ENCODE measurements at places on chromosomes 7 and 10. TPM values are rescaled to one million over a fixed set of nuclear protein-coding genes. Genes with fewer than 3 reads are reported as not detected.

DNA sequence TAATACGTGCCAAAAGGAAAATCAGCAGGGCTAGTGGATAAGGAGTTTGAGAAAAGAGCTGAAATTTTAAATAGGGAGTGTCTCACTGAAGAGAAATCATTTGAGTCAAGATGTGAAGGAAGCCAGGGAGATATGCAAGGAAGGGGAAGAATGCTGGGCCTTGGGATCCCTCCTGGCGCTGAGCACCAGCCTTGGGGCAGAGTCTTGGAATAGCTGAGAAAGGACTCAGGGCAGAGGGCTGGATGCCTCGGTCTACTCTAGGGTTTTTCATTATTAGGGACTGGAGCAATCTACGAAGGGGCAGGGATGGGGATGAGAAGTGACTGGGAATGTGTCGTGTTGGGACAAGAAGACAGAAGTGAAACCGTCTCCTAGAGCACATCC is 484 bp downstream of the ZWINT start:
- H3K27ac ChIP-seq: peak overlapping the region; percentile 91
- peak overlapping the region; percentile 96 for H3K4me3 ChIP-seq
- peaks cover 45% of the 10 kb centered on the region for H3K36me3 ChIP-seq
- H3K27me3 ChIP-seq: no peaks in the 10 kb centered on the region
- DNase-seq: no peak

GRCh38 chr10:110324805-110325280 is 20.1 kb upstream of the SMNDC1 start:
- peak overlapping the region; percentile 84 for H3K27ac ChIP-seq
- H3K4me1 ChIP-seq: peaks cover 37% of the 10 kb centered on the region
- no peaks in the 10 kb centered on the region for H3K36me3 ChIP-seq

DNA sequence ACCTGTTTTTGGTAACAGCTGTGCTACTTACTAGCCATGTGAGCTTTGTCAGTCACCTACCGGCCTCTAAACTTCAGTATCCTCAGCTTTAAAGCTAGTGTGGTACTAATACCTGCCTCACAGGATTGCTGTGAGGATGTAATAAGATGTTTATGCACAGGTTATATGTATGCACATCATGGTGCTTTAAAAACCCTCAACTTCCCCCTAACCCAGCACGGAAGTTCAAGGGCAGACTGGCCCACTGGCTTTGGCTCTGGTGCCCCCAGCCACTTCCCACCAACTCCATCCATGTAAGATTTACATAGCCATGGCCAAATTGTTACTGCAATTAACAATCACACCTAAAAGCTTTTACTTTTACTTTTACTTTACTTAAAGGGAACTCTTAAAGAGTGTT is 676.0 kb upstream of the GALNT17 start:
- DNase-seq: no peak
- H3K4me3 ChIP-seq: no peak overlapping the region
- no peak overlapping the region for H3K27ac ChIP-seq
- peaks cover 16% of the 10 kb centered on the region for H3K4me1 ChIP-seq
- no peaks in the 10 kb centered on the region for H3K27me3 ChIP-seq

DNA sequence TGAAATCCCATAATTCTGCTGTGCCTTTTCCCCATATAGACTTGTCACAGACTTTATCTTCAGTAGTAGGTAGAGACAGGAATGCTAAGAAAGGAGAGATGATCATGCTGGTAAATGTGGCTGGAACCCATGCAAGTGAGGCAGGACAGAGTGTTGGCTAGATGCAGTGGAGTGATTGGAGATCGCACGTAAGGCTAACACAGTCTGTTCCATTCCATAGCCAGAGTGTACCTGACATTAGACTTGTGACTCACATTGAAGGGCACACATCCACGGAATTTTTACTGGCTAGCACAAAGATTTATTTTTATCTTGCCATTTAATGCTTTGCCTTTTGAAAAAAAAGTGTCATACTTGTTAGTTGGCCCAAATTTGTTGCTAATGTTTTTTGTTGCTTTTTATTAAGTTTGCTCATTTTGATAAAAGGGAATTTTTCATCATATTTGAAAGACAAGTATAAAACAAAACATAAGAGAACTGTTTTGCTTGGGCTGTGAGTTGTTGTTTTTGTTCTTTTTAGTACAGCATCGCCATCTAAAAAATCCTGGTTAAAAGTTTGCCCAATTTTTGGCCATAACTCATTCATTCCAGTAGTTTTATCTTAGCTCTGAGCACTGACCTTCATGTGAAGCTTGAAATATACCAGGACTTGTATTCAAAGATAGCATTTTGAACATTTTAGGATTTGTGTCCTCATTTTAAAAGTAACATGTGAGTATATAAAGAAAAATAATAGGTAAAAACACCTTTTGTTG is 81.0 kb downstream of the CPED1 start:
- no peaks in the 10 kb centered on the region for H3K4me1 ChIP-seq
- H3K27ac ChIP-seq: no peak overlapping the region
- peaks cover 2% of the 10 kb centered on the region for H3K27me3 ChIP-seq
- DNase-seq: no peak
- H3K4me3 ChIP-seq: no peak overlapping the region

RADIL gene
- total RNA-seq: 0.55 TPM

- no peak overlapping the region for H3K27ac ChIP-seq
- no peak overlapping the region for H3K4me3 ChIP-seq
- DNase-seq: no peak
- H3K4me1 ChIP-seq: no peaks in the 10 kb centered on the region
Observed at GRCh38 chr10:125444790-125445189, 238.2 kb downstream of the TEX36 start.

GRCh38 chr7:1885465-1886226 is 215.6 kb downstream of the ELFN1 start:
- no peak for DNase-seq
- no peaks in the 10 kb centered on the region for H3K27me3 ChIP-seq
- H3K4me1 ChIP-seq: peaks cover 20% of the 10 kb centered on the region
- no peak overlapping the region for H3K4me3 ChIP-seq
- no peak overlapping the region for H3K27ac ChIP-seq
- H3K36me3 ChIP-seq: peaks cover 17% of the 10 kb centered on the region

DNA sequence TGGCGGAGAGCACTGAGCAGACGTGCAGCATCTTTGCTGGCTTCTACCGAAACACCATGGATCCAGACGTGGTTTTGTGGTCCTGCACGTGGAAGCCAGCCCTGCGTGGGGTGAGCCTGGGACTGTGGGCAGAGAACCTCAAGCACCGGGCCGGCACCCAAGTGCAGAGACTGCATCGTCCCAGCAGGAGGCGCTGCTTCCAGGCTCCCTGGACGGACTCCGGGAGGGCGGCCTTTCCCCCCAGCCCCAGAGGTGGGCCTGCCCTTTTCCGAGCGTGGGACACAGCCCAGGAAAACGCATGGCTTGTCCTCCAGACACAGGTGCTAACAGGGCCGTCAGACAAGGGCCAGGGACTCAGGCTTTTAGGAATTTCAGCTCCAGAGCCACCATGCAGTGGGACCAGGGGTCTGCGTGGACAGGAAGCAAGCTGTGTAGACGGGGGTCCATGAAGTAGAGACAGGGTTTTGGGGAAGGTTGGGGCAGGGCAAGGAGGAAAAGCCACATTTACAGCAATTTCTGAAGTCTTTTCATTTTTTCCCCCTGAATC is 303.9 kb downstream of the WDR37 start:
- no peak overlapping the region for H3K27ac ChIP-seq
- no peak for DNase-seq
- H3K4me1 ChIP-seq: peaks cover 13% of the 10 kb centered on the region

DNA sequence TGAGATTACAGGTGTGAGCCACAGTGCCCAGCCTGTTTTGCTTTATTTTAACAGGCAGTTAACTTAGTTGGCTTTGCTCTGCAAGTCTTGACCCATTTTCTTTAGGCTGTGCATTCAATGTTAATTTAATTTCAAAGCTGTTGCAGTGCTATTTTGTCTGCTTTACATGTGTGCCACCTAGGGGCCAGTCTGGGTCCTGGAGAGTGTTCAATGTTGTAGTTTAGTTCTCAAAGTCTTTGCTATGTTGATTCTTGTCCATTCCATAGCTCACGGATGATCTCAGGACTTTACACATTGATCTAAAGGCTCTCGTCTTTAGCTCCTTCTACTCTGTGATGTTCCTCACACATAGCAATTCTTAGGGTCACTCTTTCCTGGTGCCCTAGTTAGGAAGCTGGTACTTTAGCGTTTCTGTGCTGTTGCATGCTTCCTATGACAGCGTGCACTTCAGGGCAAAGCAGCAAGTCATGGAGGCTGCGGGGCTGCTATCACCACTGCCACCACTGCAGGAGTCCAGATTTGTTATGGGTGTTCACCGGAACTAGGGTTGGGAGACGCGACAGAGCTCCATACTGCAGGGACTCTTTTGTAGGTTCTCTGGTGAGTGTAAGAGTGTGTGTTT is 16.4 kb upstream of the ABCA13 start:
- no peak overlapping the region for H3K27ac ChIP-seq
- H3K4me1 ChIP-seq: no peaks in the 10 kb centered on the region
- peak; percentile 55 for DNase-seq
- no peak overlapping the region for H3K4me3 ChIP-seq
- peaks cover 21% of the 10 kb centered on the region for H3K27me3 ChIP-seq
- no peaks in the 10 kb centered on the region for H3K36me3 ChIP-seq

ICA1 gene
- total RNA-seq: 0.94 TPM

SPDYE9 gene
- not detected for total RNA-seq

DNA sequence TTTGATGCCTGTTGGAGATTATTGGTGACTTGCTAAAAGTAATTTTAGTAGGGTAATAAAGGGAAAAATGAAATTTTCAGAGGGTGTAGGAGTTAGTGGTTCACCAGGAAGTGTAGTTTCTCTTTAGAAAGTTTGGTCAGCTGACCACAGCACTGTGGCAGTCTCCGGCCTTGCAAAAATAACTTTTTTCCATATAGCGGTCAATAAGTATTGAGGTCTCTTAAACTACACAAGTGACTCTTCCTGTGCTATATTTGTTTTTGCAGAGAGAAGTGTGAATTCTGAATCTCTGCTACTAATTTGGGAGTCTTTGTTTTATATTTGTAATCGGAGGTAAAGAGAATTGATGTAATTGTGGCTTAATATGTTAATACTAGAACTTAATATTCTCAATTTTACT is 24.3 kb downstream of the PTPN12 start:
- H3K4me3 ChIP-seq: no peak overlapping the region
- DNase-seq: no peak
- no peak overlapping the region for H3K27ac ChIP-seq
- H3K4me1 ChIP-seq: no peaks in the 10 kb centered on the region
- no peaks in the 10 kb centered on the region for H3K36me3 ChIP-seq

PAX2 gene
- total RNA-seq: not detected

DNA sequence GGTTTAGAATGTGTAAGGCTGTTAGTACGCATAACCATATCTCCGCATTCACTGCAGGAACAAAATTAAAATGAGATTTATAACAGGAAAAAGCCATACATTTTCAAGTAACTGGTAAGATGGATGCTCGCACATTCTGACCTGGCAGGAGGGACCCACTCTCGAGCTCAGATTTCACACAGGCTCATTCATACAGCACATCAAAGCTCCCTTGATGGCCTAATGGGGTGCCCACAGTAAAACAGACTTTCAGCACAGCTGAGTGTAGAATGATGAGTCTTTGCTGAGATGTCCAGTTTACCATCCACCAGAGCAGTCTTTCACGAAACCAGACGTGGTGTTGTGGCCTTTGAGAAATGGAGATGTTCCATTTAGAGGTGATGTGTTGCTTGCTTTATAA is 8.9 kb downstream of the FOXI2 start:
- no peak overlapping the region for H3K4me3 ChIP-seq
- DNase-seq: no peak
- no peak overlapping the region for H3K27ac ChIP-seq
- no peaks in the 10 kb centered on the region for H3K4me1 ChIP-seq

- no peak overlapping the region for H3K4me3 ChIP-seq
- no peak overlapping the region for H3K27ac ChIP-seq
- peaks cover 46% of the 10 kb centered on the region for H3K4me1 ChIP-seq
- H3K27me3 ChIP-seq: no peaks in the 10 kb centered on the region
- H3K36me3 ChIP-seq: peaks cover 33% of the 10 kb centered on the region
Observed at GRCh38 chr7:44449584-44449928, 40.9 kb downstream of the NUDCD3 start.

SIRT1 gene
- total RNA-seq: 18.7 TPM

OPN1SW gene
- total RNA-seq: not detected

DNA sequence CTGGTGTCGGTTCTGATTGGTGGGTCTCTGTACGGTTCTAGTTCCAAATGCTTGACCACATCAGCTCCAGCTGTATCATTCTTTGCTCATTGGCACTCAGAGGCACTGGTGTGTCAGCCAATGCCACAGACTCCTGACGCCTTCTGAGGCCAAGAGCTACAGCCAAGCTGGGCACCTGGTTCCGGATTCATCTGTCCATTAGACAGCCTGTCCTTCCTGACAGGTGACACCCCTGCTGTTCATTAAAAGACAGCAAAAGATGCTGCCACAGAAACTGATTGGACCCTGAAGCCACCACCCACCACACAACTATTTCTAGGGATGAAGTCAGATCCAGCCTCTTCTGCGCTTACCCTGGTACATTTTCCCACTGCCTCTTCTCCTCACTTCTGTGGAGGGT is 35.6 kb downstream of the COL13A1 start:
- no peak for DNase-seq
- peaks cover 8% of the 10 kb centered on the region for H3K4me1 ChIP-seq

DNA sequence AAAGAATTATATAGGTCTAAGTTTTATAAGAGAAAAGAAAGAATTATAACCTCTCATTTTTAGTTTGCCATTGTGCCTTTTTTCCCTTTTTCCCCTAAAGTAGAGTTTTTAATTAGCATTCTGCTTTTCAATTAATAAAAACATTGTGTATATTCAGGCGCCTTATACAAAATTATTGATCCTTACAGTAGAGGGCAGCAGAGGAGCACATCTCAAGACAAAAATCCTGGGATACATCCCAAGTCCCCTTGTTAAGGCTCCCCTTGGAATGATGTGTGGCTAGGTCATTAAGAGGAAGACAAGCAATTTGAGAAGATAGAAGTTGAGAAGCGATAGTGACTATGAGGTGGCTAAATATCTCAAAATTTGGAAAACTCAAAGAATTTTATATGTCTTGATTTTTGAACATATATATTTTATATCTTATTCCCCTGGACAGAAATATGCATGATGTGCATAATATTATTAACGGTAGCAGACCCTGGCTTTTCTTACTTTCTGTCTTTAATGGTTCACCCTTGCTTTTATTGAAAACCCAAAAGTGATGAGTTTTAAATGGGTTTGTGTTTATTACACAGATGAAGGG is 19.1 kb upstream of the TPK1 start:
- H3K4me1 ChIP-seq: no peaks in the 10 kb centered on the region
- H3K27me3 ChIP-seq: no peaks in the 10 kb centered on the region
- no peak overlapping the region for H3K27ac ChIP-seq
- H3K4me3 ChIP-seq: no peak overlapping the region
- no peak for DNase-seq
- no peaks in the 10 kb centered on the region for H3K36me3 ChIP-seq

All from activated naive CD4-positive, alpha-beta T cell treated with anti-CD3 and anti-CD28 coated beads for 36 hours (primary cell).